ENCODE measurements at places on chromosomes 16 and 17.
A peak's percentile ranks its signal among the peaks of the same experiment; 100 is the strongest.

DNA sequence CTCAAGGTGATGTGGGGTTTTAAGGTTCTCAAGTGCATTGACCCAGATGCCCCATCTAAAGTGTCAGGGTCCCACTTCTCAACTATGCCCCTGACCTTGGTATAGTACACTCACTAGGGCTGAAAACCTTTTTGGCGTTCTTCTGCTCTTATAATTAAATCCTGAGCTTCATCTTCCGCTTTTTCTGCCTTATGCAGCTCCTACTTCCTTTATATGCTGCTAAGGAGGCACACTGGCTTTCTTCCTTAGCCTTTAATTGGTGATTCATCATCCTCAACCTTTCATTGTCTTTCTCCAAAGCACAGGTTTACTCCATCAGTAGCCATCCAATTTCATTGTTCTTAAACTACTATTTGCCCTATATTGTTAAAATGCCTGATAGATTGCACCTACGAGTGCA, 5.3 kb upstream of the NF1 start:
- DNase-seq, result no peak

- no peak for DNase-seq
Observed at GRCh38 chr17:3929181-3929580, 12.9 kb upstream of the P2RX1 start.

DNA sequence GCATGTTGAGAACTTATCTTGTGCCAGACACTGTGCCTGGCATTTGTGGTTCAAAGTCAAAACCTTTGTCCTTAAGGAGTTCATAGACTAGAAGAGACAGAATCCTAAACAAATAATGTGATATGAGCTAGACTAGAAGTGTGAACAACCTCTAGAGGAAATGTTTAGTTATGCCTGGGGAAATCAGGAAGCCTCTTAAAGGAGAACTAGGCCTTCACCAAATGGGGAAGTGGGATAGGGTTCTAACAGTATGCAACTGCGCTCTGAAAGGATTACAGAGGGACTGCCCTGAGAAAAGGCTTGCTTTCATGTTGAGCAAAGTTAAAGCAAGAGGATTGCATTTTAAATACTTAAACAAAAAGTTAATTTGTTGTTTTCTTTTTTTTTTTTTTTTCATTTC, 4.9 kb downstream of the RUNDC1 start:
- no peak for DNase-seq

GRCh38 chr16:21626659-21627277, 25.6 kb downstream of the IGSF6 start:
- peak; percentile 25 for DNase-seq

DNA sequence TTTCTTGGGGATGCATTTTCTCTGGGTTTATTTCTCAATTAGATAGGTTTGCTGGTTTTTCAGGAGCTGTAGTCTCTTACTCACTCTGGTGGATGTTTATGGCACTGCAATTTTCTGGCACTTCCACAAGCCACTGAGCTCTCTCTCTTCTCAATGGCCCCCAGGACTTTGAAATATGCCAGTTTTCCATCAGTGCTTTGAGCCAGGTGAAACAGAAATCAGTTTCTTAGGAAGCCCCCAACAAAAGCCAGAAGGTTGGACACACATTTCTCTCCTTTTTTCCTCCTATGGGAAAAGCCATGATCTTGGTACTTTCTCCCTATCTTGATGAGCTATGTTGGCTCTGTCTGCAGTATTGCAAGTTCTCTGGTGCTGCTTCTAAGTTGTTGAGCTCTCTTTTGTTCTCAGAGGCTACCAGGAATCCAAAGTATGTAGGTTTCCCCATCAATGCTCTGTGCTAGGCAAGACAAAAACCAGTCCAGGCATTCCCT, 90.7 kb upstream of the SMIM36 start:
- DNase-seq, result no peak

DNA sequence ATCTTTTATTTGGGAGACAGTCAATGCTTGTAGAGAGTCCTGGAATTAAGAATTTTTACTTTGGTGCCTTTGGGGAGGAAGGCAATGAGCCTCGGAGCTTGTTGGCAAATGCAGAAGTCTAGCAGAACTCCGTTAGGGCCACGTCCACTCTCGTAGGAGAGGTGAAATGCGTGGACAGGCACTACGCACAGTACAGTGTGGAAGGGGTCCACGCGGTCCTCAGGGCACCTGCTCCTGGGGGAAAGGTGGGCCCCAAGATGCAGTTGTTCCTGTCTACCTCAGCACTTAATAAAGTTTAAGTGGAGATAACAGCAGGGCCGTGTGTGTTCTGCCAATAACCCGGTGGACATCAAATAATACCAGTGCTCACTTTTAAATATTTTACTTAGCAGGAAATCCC, 1.8 kb downstream of the RAB11FIP3 start:
- no peak for DNase-seq

DNA sequence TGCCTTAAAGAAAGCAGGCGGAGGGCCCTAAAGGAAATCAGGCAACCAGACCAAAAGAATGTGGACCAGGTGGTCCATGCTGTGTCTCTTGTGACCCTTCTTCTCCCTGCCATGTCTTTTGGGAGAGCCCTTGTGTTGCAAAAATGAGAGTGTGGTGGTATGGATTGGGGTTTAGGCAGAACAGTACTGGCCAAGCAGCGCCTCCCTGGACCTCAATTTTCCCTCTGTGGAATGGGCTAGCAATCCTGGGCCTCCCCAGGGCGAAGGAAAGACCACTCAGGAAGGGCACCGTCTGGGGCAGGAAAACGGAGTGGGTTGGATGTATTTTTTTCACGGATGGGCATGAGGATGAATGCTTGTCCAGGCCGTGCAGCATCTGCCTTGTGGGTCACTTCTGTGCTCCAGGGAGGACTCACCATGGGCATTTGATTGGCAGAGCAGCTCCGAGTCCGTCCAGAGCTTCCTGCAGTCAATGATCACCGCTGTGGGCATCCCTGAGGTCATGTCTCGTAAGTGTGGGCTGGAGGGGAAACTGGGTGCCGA, 7.6 kb upstream of the NLRC5 start:
- no peak for DNase-seq

DNA sequence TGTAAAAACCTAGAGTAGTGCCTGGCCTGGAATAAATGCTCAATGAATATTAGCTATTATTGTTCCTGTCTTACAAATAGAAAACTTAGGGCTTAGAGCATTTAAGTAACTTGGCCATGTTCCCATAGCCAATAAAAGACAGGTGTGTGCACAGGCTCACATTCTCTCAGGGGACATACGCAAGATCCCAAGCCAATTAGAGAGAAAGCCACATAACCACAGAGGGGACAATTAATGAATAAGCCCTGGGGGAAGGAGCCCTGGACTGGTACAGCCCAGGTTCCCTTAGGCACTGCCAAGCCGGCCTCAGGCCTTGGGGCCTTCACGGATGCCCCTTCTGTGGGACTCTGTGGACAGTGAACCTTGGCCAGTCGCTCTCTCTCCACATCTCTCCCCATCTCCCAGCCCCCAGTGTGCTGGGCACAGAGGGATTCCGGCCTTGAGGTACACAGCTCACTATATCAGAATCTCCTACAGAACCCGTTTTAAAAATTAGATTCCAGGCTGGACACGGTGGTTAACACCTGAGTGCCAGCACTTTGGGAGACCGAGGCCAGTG, 27.3 kb upstream of the ABCC12 start:
- no peak for DNase-seq

DNA sequence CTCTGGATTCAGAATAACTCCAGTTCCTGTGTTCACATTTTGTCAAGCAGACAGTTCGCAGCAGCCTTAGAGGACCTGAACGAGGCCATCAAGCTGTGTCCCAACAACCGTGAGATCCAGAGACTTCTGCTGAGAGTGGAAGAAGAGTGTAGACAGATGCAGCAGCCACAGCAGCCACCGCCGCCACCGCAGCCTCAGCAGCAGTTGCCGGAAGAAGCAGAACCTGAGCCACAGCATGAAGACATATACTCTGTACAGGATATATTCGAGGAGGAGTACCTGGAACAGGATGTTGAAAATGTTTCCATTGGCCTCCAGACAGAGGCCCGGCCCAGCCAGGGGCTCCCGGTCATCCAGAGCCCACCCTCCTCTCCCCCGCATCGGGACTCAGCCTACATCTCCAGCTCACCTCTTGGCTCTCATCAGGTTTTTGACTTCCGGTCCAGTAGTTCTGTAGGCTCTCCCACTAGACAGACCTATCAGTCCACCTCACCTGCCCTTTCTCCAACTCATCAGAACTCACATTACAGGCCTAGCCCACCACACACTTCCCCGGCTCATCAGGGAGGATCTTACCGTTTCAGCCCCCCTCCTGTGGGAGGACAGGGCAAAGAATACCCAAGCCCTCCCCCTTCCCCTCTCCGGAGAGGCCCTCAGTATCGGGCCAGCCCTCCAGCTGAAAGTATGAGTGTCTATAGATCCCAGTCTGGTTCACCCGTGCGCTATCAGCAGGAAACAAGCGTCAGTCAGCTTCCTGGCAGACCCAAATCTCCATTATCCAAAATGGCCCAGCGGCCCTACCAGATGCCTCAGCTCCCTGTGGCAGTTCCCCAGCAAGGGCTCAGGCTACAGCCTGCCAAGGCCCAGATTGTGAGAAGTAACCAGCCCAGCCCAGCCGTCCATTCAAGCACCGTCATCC, 25.9 kb downstream of the CYB561 start:
- no peak for DNase-seq
